ENCODE measurements at places on chromosomes 4 and X. TPM values are rescaled to one million over a fixed set of nuclear protein-coding genes. Genes with fewer than 3 reads are reported as not detected.

CLNK gene
- total RNA-seq = under 0.01 TPM

SLC9B1 gene
- total RNA-seq = 0.51 TPM

MAGEC3 gene
- total RNA-seq = not detected

TBX22 gene
- total RNA-seq = not detected

ZFYVE28 gene
- 2.3 TPM for total RNA-seq

WDFY3 gene
- 31.7 TPM for total RNA-seq

RHOH gene
- total RNA-seq = 2.3 TPM

POU3F4 gene
- total RNA-seq = not detected

ADAM29 gene
- not detected for total RNA-seq

MAP7D2 gene
- 1.5 TPM for total RNA-seq

MAOA gene
- total RNA-seq = 94.2 TPM

DNA sequence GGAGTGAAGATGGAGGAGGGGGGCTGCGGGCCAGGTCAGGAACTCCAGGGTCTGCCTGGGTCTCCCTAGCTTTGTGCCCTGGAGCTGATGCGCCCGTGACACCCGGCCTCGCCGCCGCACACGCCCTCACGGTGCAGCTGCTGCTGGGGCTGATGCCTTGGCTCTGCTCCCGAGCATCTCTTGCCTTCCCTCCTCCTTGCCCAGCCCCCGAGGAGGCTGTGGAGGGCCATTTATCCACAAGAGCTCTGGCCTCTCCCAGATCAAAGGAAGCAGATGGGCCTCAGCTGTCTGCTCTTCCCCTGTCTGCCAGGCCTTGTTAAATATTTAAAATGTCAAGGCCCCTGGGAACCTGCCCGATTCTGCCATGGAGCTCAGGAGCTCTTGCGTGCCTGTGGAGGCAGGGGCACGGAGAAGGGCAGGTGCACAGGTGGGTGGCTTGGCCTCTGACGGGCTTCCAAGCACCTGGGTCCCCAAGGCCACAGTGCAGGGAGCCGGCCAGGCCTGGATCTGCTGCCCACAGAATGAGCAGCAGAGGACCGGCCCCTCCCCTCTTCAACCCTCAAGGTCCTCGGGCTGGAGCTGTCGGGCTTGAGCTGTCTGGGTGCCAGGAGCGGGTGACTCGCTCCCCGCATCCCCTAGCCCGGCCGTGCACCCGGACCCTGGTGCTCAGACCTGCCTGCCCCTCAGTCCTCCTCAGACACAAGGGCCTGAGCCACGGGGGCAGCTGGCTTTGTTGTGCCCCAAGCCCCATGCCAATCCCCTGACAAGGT, 20.3 kb downstream of the ATP2B3 start:
- H3K4me3 ChIP-seq = no peak overlapping the region
- no peaks in the 10 kb centered on the region for H3K27me3 ChIP-seq
- no peaks in the 10 kb centered on the region for H3K4me1 ChIP-seq

GRCh38 chrX:110086162-110086915, 83.4 kb downstream of the TMEM164 start:
- no peak overlapping the region for H3K27ac ChIP-seq
- no peaks in the 10 kb centered on the region for H3K36me3 ChIP-seq
- DNase-seq = no peak
- no peaks in the 10 kb centered on the region for H3K27me3 ChIP-seq

GRCh38 chr4:2332976-2333319, 71.0 kb upstream of the MXD4 start:
- no peak overlapping the region for H3K4me3 ChIP-seq
- no peak for DNase-seq
- H3K36me3 ChIP-seq = no peaks in the 10 kb centered on the region
- H3K4me1 ChIP-seq = peaks cover 4% of the 10 kb centered on the region
- no peak overlapping the region for H3K27ac ChIP-seq
- H3K27me3 ChIP-seq = no peaks in the 10 kb centered on the region

DNA sequence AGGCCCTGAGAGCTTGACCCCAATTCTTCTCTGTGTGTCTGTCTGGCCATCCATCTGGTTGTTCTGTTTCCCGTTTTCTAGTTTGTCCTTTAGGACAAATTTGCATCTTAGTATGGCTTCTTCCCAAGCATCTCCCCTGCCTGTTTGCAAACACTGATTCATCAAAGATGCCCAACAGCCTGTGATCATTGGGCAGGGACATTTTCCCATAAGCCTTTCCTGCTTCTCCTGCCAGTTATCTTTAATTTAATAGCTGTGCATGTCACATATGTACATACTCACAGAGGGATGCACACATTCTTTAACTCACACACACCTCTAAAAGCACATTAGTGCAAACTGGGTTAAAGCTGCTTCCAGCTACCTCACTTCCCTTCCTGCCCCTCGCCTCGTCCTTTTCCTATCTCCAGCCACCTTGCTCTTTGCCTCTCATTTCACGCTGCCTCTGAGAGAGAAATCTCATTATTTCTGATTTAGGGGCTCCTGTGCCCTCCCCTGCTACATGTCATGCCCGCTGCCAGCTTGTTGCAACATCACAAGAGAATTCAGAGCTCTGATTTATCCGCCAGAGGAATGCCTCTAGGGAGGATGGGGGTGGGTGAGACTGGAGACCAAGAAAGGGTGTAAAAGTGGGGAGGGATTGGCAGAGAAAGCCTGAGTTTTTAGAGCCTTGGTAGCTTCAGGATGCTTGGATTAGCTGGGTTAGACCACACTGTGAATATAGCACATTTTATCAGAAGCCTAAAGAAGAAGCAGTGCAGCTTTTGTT, 100.6 kb downstream of the NHS start:
- H3K27me3 ChIP-seq = no peaks in the 10 kb centered on the region
- no peaks in the 10 kb centered on the region for H3K36me3 ChIP-seq
- DNase-seq = no peak
- no peak overlapping the region for H3K4me3 ChIP-seq
- H3K4me1 ChIP-seq = no peaks in the 10 kb centered on the region

GRCh38 chr4:4488405-4489404, 53.1 kb downstream of the STX18 start:
- no peaks in the 10 kb centered on the region for H3K27me3 ChIP-seq
- no peaks in the 10 kb centered on the region for H3K36me3 ChIP-seq
- H3K4me1 ChIP-seq = peaks cover 41% of the 10 kb centered on the region
- DNase-seq = peak; percentile 68
- H3K27ac ChIP-seq = no peak overlapping the region

- DNase-seq = no peak
- no peaks in the 10 kb centered on the region for H3K36me3 ChIP-seq
- no peaks in the 10 kb centered on the region for H3K27me3 ChIP-seq
- H3K4me3 ChIP-seq = no peak overlapping the region
Observed at GRCh38 chrX:10851809-10852208, 231.4 kb upstream of the MID1 start.

GRCh38 chrX:27883468-27884092, 75.8 kb downstream of the MAGEB10 start:
- no peaks in the 10 kb centered on the region for H3K36me3 ChIP-seq
- H3K4me1 ChIP-seq = no peaks in the 10 kb centered on the region
- H3K4me3 ChIP-seq = no peak overlapping the region
- DNase-seq = no peak

DNA sequence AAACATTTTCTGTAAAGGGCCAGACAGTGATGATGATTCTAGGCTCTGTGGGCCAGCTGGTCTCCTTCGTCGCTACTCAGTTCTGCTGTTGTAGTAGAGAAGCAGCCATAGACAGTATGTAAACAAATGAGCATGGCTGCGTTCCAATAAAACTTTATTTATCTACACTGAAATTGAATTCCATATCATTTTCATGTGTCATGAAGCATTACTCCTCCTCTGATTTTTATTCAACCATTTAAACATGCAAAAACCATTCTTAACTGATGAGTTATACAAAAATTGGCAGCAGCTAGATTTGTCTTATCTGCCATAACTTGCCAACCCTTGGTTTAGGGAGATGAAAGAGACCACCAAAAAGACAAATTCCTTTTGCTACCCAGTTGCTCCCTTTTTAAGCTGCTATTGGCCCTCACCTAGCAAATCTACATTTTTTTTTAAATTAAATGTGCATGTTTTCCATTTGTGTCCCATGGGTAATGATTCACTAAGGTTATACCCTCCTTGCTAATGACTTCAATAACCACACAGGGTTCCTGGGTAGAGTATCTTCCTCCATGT, 309.9 kb downstream of the DHX15 start:
- no peak overlapping the region for H3K4me3 ChIP-seq
- H3K27me3 ChIP-seq = no peaks in the 10 kb centered on the region
- H3K27ac ChIP-seq = no peak overlapping the region

- no peak overlapping the region for H3K4me3 ChIP-seq
- H3K4me1 ChIP-seq = no peaks in the 10 kb centered on the region
- H3K27ac ChIP-seq = no peak overlapping the region
Observed at GRCh38 chrX:109936114-109936513, 66.8 kb upstream of the TMEM164 start.

- no peaks in the 10 kb centered on the region for H3K36me3 ChIP-seq
- H3K4me3 ChIP-seq = no peak overlapping the region
- DNase-seq = no peak
- H3K4me1 ChIP-seq = peaks cover 11% of the 10 kb centered on the region
Observed at GRCh38 chrX:72475952-72476668, 96.5 kb downstream of the HDAC8 start.

DNA sequence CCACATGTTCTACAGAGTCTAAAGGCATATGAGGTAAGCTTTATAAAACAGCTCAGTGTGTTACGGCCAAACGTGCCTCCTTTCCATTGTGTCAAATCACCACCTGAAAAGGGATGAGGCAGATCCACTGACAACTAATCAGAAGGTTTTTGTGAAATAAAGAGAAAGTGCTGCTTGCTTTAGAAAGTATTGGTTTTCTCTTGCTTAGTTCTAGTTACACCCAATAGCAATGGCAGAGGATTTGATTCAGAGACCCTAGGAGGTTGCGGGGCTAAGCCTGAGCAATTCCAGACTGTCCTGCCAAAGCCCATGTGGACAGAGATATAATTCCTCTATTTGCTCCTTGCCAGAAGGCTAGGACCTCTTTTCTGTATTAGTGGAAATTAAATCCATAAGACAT, 125.5 kb downstream of the SPRY1 start:
- no peaks in the 10 kb centered on the region for H3K27me3 ChIP-seq
- no peak overlapping the region for H3K4me3 ChIP-seq
- H3K27ac ChIP-seq = no peak overlapping the region
- H3K36me3 ChIP-seq = no peaks in the 10 kb centered on the region

GRCh38 chr4:147365396-147365795, 115.5 kb upstream of the EDNRA start:
- H3K27me3 ChIP-seq = no peaks in the 10 kb centered on the region
- no peak for DNase-seq
- no peak overlapping the region for H3K27ac ChIP-seq
- no peak overlapping the region for H3K4me3 ChIP-seq
- H3K36me3 ChIP-seq = no peaks in the 10 kb centered on the region
- H3K4me1 ChIP-seq = no peaks in the 10 kb centered on the region

GRCh38 chr4:2243681-2244380, 1.9 kb upstream of the HAUS3 start:
- peaks cover 4% of the 10 kb centered on the region for H3K36me3 ChIP-seq
- H3K4me1 ChIP-seq = peaks cover 26% of the 10 kb centered on the region
- H3K27me3 ChIP-seq = no peaks in the 10 kb centered on the region
- no peak overlapping the region for H3K4me3 ChIP-seq

- no peaks in the 10 kb centered on the region for H3K4me1 ChIP-seq
- peak overlapping the region; percentile 57 for H3K27ac ChIP-seq
- DNase-seq = no peak
- H3K36me3 ChIP-seq = no peaks in the 10 kb centered on the region
Observed at GRCh38 chrX:57595381-57595811, 3.6 kb downstream of the ZXDB start.

- DNase-seq = no peak
- H3K4me1 ChIP-seq = peaks cover 6% of the 10 kb centered on the region
- H3K4me3 ChIP-seq = no peak overlapping the region
- no peaks in the 10 kb centered on the region for H3K36me3 ChIP-seq
- H3K27me3 ChIP-seq = no peaks in the 10 kb centered on the region
Observed at GRCh38 chr4:138177278-138177968, 64.7 kb downstream of the SLC7A11 start.

- H3K36me3 ChIP-seq = no peaks in the 10 kb centered on the region
- H3K4me1 ChIP-seq = peaks cover 4% of the 10 kb centered on the region
- no peak overlapping the region for H3K4me3 ChIP-seq
- no peaks in the 10 kb centered on the region for H3K27me3 ChIP-seq
Observed at GRCh38 chrX:42375086-42375485, 402.9 kb downstream of the PPP1R2C start.

DNA sequence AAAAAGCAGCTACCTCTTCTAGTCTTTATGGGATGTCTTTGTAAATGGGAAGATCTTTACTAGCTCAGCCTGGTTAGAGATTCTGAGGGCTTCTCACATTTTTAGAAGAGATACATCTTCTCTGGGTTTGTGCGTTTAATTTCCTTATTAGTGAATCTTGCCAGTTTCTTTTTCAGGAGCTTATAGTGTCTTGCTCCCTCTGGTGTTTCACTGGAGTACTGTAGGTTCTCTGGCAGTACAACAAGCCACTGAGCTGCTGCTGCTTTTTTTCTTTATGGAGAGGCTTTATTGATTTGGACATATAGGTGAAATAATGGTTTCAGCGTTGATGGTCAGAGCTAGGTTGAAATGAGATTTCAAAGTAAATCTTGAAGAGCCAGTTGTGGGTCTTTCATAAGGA, 82.9 kb downstream of the LAS1L start:
- no peak overlapping the region for H3K27ac ChIP-seq
- no peaks in the 10 kb centered on the region for H3K27me3 ChIP-seq
- H3K4me3 ChIP-seq = no peak overlapping the region
- no peaks in the 10 kb centered on the region for H3K36me3 ChIP-seq

DNA sequence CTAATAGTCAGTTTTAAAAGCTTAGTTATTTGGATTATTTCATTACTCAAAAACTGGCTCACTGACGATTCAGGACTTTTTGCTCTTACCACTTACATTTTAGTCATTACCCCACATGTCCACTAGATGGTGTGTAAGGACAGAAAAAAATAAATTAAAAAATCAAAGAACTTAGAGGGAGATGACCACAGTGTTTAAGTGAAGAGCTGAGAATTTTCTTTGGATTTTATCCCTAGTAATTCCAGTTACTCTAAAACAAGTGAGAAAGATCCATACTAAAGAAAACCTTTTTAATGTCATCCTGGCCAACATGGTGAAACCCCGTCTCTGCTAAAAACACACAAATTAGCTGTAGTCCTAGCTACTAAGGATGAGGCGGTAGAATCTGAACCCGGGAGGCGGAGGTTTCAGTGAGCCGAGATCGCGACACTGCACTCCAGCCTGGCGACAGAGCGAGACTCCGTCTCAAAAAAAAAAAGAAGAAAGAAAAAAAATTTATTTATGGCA, 26.4 kb upstream of the TMPRSS11B start:
- H3K4me1 ChIP-seq = no peaks in the 10 kb centered on the region
- H3K36me3 ChIP-seq = no peaks in the 10 kb centered on the region
- H3K27ac ChIP-seq = no peak overlapping the region

GRCh38 chr4:40395166-40395900, 60.2 kb downstream of the CHRNA9 start:
- no peak overlapping the region for H3K4me3 ChIP-seq
- H3K27ac ChIP-seq = no peak overlapping the region
- H3K4me1 ChIP-seq = peaks cover 2% of the 10 kb centered on the region
- H3K27me3 ChIP-seq = no peaks in the 10 kb centered on the region
- H3K36me3 ChIP-seq = no peaks in the 10 kb centered on the region
- DNase-seq = no peak

- no peak overlapping the region for H3K27ac ChIP-seq
- no peaks in the 10 kb centered on the region for H3K27me3 ChIP-seq
- DNase-seq = no peak
- peaks cover 2% of the 10 kb centered on the region for H3K36me3 ChIP-seq
Observed at GRCh38 chr4:101037938-101038413, 309.4 kb downstream of the PPP3CA start.

GRCh38 chrX:6679550-6679949, 144.6 kb upstream of the VCX3A start:
- no peak for DNase-seq
- H3K4me3 ChIP-seq = no peak overlapping the region
- no peaks in the 10 kb centered on the region for H3K27me3 ChIP-seq
- no peaks in the 10 kb centered on the region for H3K36me3 ChIP-seq
- H3K27ac ChIP-seq = no peak overlapping the region

- peaks cover 71% of the 10 kb centered on the region for H3K36me3 ChIP-seq
- H3K4me1 ChIP-seq = peaks cover 2% of the 10 kb centered on the region
- no peaks in the 10 kb centered on the region for H3K27me3 ChIP-seq
- no peak for DNase-seq
- H3K4me3 ChIP-seq = no peak overlapping the region
Observed at GRCh38 chr4:184782731-184783373, 42.9 kb downstream of the ACSL1 start.

Data from liver (tissue), 10 donors.